Caco-2 (cell line): ENCODE measurements at places on chromosomes 12 and 14.
A peak's percentile ranks its signal among the peaks of the same experiment; 100 is the strongest.

DNA sequence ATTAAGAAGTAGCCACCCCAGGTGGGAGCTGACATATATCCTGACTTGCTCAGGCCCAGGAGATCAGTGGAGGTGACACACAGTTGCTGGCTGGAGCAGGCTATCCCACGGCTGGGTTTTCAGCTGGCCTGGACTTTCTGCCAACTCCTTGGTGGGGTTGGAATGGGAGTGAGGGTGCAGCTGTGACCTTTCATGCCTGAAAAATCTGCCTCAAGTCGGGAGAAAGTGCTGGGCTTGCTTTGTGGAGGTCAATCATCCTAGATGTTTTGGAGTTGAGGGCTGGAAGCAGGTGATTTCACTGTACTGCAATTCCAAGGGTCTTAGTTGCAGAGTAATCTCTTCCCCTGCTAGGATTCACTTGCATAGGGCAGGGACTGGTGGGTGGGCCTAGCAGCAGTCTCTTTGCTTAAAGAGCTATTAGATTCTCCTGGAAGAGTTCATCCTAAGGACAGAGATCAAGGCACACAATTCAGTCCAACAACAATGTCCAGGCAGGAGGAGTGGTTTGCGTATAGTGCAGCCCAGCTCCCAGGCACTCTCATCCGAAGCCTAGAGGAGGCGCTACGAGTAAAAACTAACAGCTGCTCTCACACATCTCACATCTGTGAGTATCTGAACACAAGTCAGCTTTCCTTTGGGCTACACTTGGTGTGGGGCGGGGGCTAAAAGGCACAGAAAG lies 98.1 kb downstream of the GAS2L3 start:
- H3K27me3 ChIP-seq, result no peaks in the 10 kb centered on the region
- H3K4me3 ChIP-seq, result no peak overlapping the region
- no peaks in the 10 kb centered on the region for H3K36me3 ChIP-seq
- no peak overlapping the region for H3K27ac ChIP-seq
- no peaks in the 10 kb centered on the region for H3K4me1 ChIP-seq

DNA sequence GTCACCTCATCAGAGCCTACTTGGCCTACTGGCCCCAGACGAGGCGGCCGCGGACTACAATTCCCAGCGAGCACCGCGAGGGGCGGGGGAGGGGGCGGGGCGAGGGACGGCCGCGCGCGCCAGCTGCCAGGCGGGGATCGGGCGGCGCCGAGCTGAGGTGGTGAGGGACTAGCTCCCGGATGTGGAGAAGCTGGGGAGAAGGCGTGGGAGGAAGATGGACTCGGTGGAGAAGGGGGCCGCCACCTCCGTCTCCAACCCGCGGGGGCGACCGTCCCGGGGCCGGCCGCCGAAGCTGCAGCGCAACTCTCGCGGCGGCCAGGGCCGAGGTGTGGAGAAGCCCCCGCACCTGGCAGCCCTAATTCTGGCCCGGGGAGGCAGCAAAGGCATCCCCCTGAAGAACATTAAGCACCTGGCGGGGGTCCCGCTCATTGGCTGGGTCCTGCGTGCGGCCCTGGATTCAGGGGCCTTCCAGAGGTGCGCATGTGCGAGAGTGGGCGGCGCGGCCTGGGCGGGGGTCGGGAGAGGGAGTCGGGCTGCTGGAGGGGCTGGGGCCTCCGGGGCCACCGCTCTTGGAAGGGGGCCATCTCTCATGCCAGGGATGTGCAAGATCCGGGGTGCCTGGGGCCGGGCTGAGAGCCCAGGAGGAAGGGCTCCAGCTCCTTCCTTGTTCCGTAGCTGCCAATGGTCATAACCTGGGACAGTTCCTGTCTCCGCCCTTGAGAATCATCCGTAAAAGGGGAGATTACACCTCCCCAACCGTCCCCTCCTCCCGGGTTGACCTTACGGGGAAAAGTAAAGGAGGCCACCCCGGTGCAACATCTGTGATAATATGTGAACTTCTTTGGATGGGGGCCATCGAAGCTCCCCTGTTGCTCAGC lies at the start of gene CMAS:
TSS of gene CMAS (plus strand) at position 129 of the 878 bp plus-strand sequence. CDS start at position 215, 86 bp downstream.
- H3K4me3 ChIP-seq, result peak within 1 kb of the TSS; percentile 98
- H3K27ac ChIP-seq, result peak within 1 kb of the TSS; percentile 87
- H3K27me3 ChIP-seq, result no peaks in the 10 kb centered on the region
- peak; percentile 86 for DNase-seq
- H3K4me1 ChIP-seq, result peaks cover 62% of the 10 kb centered on the region
- H3K36me3 ChIP-seq, result peaks cover 2% of the 10 kb centered on the region; the same call in 1 of the 2 replicates

DNA sequence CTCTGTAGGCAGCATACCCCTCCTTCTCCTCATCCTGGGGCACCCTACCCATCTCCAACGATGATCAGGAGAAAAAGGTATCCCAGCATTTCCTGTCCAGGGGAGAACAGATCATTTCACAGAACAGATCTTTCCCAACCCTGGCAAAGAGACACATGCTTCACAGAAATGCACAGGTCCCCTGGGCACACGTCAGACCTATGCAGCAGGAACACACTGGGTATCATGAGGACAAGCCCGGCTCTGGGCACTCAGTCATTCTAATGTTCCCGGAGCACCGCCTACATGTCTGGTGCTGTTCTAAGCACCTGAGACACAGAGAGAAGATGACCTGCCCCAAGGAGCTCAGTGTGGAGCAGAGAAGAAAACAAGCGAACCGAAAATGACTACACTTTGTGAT lies 56.2 kb downstream of the ACTN1 start:
- H3K27ac ChIP-seq, result no peak overlapping the region
- H3K4me3 ChIP-seq, result no peak overlapping the region
- DNase-seq, result no peak
- H3K4me1 ChIP-seq, result peaks cover 14% of the 10 kb centered on the region
- peaks cover 5% of the 10 kb centered on the region for H3K36me3 ChIP-seq

DNA sequence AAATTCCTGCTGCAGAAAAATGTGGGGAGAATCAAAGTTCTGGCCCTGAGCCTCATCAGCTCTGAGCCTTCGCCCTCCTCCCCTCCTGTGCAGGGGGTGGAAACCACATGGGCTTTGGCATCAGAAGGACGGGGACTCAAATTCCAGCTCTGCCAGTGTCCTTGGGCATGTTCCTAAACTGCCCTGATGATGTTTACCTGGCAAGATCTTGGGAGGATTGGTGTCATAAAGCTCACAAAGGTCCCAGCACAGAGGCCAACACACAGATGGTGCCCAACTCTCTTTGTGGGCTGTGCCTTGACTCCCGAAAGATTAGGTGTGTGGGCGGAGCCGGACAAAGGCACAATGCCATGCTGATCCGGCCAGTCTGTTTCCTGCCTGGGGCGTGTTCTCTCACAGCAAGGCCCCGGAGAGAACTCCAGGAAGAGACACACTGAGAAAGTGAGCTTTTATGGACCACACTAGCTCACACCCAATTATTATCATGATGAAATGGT lies 20.5 kb upstream of the CLMN start:
- no peak overlapping the region for H3K27ac ChIP-seq
- DNase-seq, result no peak
- H3K4me3 ChIP-seq, result no peak overlapping the region
- no peaks in the 10 kb centered on the region for H3K36me3 ChIP-seq

DNA sequence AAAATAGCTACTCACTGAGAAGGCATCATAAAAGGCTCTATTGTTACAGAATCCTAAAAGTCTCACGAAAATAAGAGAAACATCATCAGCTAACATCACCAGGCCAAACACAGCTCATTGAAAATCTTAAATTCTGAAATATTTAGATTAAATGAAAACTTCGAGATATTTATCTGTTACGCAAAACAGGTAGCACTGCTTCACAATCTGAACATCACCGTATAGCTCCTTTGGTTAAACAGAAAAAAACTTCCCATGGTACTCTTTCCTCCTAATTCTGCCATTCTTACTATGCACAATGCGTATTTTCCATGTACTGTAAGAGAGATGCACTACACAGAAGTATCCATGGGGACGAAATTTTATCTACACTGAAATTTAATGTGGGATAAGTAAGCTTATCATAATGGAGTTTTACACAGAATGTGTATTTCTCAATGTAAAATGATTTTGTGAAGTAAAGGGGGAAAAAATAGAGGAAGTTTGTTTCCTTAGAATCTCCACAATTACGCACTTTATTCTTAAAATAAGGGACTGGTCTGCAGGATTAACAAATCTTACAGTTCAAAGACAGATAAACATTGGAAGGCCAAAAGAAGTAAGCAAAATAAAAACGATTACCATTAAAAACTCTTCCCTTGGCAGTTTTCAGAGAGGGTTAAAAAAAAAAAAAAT lies 1.9 kb downstream of the SGPP1 start:
- peak overlapping the region; percentile 89; the same call in 1 of the 2 replicates for H3K4me3 ChIP-seq
- H3K4me1 ChIP-seq, result peaks cover 6% of the 10 kb centered on the region
- no peaks in the 10 kb centered on the region for H3K27me3 ChIP-seq
- H3K27ac ChIP-seq, result no peak overlapping the region

GRCh38 chr14:68661226-68662225 lies 131.3 kb downstream of the ZFP36L1 start:
- no peak for DNase-seq

DNA sequence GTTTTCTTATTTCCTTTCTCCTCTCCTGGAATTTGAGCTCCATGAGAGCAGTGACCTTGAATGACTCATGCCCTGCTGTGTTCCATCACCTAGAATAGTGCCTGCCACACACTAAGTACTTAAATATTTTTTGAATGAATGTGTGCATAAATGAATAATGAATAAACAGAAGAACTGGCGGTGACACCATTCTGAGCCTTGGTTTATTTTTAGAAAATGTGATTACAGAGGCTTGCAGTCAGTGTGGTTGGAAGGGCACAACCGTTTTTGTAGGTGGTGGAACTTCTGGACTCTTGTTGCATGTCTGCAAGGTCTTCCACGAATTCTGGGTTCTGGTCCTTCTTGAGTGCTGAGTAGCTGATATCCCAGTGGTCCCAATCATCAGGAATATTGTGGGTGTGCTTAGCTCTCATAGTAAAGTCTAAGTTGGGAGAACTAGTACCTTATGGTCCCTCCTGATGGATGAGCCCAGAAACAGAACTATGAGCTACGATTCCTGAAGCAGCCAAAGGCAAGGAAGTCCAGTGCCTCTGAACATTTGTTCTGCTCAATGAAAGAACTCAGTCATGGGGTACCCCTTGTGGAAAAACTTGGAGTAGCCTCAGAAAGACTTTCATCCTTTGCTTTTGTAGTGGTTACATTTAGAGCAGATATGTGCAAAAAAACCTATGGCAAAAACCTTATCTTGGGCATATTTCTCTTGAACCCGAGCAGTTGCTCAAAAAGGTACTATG lies 28.8 kb upstream of the BHLHE41 start:
- no peaks in the 10 kb centered on the region for H3K27me3 ChIP-seq
- no peak for DNase-seq
- H3K36me3 ChIP-seq, result no peaks in the 10 kb centered on the region
- peaks cover 22% of the 10 kb centered on the region for H3K4me1 ChIP-seq

DNA sequence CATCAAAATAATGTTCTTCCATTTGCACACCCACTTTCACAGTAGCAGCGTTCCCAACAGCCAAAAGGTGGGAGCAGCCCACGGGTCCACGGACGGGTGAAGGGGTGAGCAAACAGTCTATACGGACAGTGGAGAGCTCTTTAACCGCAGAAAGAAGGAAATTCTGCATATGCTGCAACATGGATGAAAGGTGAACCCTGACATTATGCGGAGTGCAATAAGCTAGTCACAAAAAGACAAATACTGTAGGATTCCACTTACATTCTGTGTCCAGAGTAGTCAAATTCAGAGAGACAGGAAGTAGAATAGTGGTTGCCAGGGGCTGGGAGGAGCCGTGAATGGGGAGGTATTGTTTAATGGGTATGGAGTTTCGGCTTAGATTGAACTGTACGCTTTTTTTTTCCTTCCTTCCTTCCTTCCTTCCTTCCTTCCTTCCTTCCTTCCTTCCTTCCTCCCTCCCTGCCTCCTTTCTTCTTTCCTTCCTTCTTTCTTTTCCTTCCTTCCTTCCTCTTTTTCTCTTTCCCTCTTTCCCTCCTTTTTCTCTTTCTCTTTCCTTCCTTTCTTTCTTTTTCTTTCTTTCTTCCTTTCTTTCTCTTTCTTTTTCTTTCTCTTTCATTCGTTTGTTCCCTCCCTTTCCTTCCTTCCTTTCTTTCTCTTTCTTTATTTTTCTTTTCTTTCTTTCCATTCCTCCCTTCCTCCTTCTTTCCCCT lies 15.8 kb upstream of the ANKRD9 start:
- H3K4me3 ChIP-seq, result peak overlapping the region; percentile 46
- H3K27ac ChIP-seq, result peak overlapping the region; percentile 92
- H3K36me3 ChIP-seq, result no peaks in the 10 kb centered on the region
- no peaks in the 10 kb centered on the region for H3K27me3 ChIP-seq
- peaks cover 11% of the 10 kb centered on the region; the same call in 1 of the 2 replicates for H3K4me1 ChIP-seq
- no peak for DNase-seq
